ENCODE measurements at places on chromosomes 13 and 19.
A peak's percentile ranks its signal among the peaks of the same experiment; 100 is the strongest.

DNA sequence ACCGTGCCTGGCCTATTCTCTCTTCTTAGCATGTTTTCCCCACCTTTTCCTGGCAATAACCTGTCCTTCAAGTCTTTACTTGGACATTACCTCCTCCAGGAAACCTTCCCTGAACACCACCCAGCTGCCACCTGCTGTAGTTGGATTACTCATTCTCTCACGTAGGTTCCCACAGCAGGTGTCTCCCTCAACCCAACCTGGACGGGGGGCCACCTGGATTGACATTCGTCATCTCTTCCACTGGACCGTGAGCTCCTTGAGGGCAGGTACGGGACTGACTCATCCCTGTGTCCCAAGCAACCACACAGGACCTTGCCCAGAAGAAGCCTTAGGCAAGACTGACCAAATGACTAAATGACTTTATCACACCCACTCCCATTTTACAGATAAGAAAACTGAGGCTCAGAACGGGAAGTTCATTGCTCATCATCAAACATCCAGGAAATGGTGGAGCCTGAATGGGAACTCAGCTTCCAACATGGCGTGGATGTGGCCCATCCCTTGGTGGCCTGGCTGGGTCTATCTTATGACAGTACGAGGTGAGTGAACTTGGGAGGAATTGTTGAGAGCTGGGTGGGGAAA lies 3.5 kb upstream of the KLK6 start:
- DNase-seq = no peak

- DNase-seq = peak; percentile 33
Observed at GRCh38 chr13:52001120-52001731, 10.0 kb downstream of the ATP7B start.

DNA sequence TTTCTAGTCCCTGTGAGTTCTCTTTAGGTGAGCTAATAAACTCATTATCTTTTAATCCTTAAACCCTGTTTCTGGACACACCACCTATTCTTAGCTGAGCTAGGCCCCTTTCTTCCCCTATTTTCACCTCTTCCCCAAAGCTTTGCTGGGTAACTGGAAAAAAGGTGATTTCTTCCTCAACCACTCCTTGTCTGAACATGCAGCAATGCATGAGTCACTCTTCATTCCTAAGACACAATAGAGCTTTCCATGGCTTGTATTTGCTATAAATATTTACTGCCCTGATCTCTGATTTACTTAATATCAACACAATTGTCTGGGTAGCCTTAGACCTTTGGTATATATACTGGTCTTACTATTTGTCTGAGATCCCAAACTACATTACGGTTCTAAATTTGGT lies 370.9 kb downstream of the KLF5 start:
- no peak for DNase-seq

- no peak for DNase-seq
Observed at GRCh38 chr13:100594731-100595130, 6.1 kb upstream of the GGACT start.

- DNase-seq = no peak
Observed at GRCh38 chr19:2803486-2804155, 16.0 kb upstream of the ZNF554 start.

DNA sequence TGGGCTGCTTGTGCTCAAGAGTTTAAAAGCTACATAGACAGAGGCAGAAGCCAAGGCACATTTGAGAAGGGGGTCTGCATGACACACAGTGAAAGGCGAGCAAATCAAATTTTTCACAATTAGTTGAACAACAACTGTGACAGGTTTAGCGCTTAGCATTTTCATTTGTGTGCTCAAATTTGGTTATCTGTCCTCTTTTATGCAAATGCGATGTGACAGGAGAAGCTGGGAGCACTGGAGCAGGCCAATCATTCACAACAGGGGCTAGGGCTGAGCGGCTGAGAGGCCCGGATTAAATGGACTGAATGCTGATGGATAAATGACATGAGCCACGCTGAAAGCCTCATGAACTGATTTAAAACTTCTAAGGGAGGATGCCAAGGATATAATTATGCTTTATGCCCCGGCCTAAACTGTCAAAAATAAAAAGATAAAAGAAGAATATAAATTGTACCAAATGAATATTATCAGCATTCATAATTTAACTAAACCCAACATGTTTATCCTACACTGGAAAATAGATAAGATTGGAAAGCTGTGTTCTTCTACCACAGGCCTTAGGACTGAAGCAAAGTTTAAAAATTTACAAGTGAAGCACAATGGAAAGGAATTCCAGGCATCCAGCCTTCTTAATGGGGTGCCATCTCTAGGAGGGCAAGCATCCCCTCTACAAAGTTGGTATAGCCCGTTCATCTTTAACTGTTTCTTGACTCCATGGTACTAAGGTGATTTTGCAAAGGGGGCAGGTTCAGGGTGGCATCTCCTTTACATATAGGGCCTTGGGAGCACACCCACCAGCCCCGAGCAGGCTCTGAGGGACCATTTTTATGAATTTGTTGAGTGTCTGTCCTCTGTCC lies 117.9 kb downstream of the RBM26 start:
- no peak for DNase-seq

- DNase-seq = peak; percentile 52
Observed at GRCh38 chr19:55383279-55384130, 587 bp downstream of the TMEM238 start.

DNA sequence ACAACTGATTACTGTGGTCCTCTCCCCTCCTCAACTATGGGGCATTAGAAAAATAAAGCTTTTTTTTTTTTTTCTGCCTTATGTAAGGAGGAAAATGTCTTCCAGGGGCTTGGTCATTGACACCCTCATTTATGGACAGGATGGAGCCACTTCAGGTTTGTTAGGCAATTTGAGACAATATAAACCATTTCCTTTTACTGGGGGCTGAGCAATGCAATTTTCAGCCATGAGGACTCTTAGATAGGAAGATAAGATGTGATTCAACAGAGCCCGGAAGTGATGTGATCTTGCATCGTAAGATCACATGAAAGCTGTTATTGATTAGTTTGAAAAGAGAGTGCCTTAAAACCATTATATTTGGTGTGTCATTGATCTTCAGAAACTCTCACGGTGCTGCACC lies 210.8 kb downstream of the OXGR1 start:
- DNase-seq = no peak

DNA sequence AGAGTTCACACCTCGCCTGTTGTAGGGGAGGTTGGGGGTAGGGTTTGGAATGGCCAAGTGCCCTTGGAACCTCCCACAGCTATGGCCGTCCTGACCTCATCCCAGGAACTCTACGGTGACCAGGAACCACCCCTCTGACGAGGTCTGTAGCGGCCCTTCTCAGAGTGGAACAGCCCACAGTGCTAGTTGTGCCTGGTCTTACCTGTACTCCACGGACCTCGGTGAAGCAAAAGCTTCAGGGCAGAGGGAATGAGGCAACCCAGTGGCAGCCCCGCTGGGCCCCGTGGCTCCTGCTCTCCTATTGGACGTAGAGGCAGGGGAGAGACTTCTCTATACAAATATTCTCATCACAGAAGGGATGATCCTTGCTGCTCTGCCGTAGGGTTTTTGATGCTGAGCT lies 7.1 kb downstream of the TSSK6 start:
- no peak for DNase-seq

GRCh38 chr13:30617315-30618185 lies at the start of gene USPL1:
TSS of gene USPL1 (plus strand) at chr13:30617920. CDS start at chr13:30621141, 3,221 bp downstream.
- peak; percentile 100 for DNase-seq

GRCh38 chr13:51726446-51727193 lies 77.3 kb downstream of the DHRS12 start:
- peak; percentile 86 for DNase-seq

DNA sequence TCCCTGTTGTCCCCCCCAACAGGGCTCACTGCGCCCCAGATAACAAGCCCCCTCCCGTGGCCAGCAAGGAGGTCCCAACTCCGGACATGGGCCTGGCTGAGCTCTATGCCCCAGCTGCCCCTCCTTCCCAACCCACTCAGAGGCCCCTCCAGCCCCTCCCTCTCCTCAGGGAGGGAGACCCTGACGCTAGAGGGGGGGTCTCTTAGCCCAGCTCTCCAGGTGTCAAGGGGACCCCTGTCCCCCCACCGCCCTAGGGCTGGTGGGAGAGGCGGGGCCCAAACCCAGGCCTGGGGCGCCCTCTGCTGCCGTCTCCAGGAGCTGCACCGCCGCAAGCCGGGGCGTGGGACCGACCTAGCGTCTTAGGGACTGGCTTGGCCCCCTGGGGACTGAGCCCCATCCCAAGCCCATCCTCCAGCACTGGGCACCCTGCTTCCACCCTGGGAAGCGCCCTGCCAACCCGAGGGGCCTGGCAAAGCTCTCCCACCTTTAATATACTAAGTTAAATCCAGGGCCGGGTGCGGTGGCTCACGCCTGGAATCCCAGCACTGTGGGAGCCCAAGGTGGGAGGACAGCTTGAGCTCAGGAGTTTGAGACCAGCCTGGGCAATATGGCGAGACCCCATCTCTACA lies 1.4 kb downstream of the GRIN3B start:
- no peak for DNase-seq

- DNase-seq = no peak
Observed at GRCh38 chr19:43738780-43739211, 16.0 kb downstream of the SMG9 start.

DNA sequence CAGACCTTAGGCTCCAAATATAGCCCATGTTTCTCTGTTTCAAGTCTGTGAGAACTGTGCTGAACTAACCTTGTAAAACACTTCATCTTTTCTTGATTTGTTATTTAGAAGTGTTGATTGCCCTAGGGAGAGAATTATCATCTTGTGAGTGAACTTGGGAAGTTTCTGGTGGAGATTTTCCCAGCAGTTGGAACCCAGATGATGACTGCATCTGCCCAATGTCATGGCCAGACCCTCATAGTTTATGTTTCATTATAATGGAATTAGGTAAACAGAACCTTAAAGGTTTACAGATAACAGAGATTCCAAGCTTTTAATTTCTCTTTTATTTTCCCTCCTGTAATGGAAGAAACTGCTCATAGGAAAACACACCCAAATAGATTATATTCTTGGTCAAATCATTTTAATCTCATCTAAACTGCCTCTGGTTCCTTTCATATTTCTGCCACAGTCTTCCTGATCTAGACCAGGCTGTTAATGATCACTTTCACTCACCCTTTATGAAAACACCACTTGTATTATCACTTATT lies 569.1 kb downstream of the KCTD12 start:
- no peak for DNase-seq

GRCh38 chr19:11378319-11379189 lies 4.1 kb downstream of the SWSAP1 start:
- peak; percentile 52 for DNase-seq

GRCh38 chr13:76917095-76917494 lies 30.9 kb upstream of the KCTD12 start:
- DNase-seq = peak; percentile 38

All from fibroblast of gingiva (primary cell).